ENCODE measurements at places on chromosomes 3 and 15.

DNA sequence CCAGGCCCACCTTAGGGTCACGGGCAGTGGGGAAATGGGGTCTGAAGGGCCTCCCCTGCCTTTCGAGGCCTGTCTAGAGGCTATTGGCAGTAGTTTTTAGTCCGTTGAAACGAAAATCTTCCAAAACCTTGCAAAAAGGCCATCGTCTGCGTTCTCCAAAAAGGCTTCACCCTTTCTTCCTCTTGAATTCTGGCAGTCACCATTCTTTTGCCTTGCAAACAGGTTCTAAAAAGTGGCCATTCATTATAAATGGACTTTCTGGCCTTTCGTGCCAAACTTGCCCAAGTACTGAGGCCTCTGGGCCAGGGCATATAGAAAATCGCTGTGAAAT, 367 bp upstream of the TARS3 start:
- DNase-seq, result no peak

DNA sequence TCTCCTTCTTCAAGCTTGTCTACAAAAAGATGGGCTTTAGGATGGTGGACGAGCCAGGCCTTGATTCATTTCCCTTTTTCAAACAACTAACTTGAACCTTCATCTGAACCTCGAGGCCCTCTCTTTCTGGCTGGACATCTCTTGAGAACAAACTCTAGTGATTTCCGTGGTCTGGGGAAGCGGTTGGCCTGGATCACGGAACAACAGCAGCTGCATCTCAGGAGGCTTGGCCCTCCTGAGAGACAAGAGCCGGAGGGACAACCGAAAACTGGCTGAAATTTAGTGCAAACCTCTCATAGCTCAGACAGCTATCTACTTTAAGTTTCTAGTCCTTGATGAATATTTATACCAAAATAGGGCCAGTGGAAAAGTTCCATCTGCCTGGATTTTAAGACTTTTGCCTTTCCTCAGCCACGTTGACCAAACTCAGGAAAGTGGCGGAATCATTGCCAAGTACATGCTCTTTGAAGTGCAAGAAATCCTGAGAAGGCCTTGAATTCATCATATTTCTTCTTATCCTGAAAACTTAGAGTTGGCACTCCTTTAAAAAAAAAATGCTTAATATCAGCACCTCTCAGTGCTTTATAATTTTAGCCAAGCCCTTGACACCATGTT, 14.5 kb downstream of the LMCD1 start:
- no peak for DNase-seq

- DNase-seq, result no peak
Measured at GRCh38 chr3:38610934-38611333, 38.6 kb downstream of the SCN5A start.

- DNase-seq, result no peak
Measured at GRCh38 chr3:188316723-188317070, 162.7 kb downstream of the LPP start.

GRCh38 chr3:63662500-63662899, 10.0 kb downstream of the SNTN start:
- DNase-seq, result no peak

DNA sequence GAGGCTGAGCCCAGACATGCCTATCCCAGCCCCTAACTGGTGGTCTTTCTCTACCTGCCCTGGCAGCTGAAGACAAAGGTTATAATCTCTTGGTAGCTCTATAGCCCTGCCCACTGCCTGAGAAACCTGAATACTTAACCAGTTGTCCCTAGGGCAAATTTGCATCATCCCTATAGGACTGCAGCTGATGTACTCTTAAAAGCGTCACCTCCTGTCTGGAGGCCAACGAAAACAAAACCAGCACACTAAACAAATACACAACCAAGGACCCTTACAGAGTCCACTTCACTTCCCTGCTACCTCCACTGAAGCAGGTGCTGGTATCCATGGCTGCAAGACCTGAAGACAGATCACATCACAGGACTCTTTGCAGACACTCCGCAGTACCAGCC, 98.0 kb downstream of the KCNAB1 start:
- DNase-seq, result peak; percentile 13

GRCh38 chr3:116896116-116896515, 186.5 kb downstream of the TUSC7 start:
- DNase-seq, result no peak

- peak; percentile 16 for DNase-seq
Measured at GRCh38 chr3:113151461-113152031, 59.8 kb upstream of the BOC start.

- peak; percentile 95 for DNase-seq
Measured at GRCh38 chr3:171320750-171321558, 139.3 kb downstream of the TNIK start.

All from NCI-H2171 treated with DMSO at 0.1 percent for 48 hours (cell line).